ENCODE measurements at places on chromosomes 7 and 10.

DNA sequence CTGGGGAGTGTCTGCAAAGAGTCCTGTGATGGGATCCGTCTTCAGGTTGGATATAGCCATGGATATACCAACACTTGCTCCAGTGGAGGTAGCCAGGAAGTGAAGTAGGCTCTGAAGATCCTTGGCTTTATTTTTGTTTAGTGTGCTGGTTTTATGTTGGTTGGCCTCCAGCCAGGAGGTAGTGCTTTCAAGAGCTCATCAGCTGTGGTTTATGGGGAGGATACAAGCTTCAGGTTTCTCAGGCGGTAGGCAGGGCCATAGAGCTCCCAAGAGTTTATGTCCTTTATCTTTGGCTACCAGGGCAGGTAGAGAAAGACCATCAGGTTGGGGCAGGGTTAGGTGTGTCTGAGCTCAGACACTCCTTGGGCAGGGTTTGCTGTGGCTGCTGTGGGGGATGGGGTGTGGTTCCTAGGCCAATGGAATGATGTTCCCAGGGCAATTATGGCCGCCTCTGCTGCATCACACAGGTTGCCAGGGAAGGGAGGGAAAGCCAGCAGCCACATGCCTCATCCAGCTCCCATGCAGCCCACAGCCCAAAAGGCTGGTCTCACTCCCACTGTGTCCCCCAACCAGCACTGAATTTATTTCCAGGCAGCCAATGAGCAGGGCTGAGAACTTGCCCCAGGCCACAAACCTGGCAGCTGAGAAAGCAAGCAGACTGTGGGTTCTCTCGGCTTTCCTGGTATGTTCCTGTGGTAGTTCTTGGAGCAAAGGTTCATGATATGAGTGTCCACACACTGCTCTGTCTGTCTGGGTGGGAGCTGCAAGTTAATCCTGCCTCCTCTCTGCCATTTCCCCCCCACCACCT lies 67.0 kb upstream of the PRLHR start:
- no peak for DNase-seq

DNA sequence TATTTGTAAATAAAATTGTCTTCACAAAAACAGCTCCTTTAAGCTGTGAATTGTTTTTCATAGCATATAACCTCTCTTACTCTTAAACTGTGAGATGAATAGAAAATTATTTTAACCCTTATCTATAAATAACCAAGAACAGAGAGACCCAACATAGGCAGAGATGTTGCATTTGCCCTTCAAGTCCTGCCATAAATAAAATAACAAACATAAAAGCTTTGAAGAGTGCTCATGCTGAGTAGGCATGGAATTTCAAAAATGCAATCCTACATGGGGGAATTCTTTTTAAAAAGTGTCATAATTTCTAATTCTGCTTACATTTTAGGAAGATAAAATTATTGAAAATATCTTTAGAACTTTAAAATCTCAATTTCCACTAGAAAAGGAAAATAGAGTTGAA lies 124.1 kb upstream of the FERD3L start:
- DNase-seq: no peak

DNA sequence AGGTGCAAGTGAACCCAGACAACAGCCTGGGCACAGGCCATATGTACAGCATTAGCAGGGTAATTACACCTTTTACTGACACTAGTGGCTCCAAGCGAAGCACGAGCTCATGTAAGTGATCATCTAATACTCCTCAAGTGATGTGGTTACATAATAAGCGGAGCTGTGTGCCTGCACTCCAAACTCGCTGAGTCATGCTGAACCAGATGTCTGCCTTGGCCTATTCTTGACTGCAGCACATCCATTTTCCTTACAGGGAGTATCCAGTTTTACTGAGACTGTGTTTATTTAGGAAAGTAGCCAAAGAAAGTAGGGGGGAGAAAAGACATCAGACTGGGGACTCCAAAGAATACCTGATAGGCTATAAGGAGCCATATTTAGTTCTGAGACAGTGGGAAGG lies 90.1 kb downstream of the GRM3 start:
- no peak for DNase-seq

GRCh38 chr10:11687779-11688447 lies 54.3 kb upstream of the ECHDC3 start:
- no peak for DNase-seq

DNA sequence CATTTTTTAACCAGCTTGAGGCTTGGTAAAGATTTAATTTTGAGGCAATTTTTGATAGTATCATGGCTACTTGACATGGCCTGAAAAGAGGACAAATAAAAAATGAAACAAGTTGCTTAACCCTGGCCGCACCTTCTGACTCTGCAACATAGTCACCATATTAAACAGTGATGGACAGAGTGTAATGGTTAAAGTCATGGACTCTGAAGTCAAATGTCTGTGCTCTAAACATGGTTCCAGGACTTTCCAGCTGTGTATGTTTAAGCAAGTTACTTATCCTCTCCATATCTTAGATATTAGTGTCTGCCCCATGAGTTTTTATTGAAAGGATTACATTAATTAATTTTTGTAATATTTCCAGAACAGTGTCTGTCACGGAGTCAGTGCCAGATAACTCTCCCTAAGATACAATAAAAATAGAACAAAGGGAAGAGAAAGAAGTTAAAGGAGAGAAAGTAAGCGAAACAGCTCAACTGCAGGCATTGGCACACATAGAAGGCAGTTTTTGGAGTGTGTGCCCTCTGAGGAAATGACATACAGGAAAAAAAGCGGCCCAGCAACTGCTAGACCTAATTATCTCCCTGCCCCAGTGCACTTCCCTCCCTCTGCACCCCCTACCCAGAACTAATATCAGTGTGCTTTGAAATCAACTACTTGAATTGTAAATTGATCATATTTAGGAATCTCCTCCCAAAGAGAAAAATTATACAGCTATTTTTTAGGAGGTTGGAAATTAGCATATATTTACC lies 65.3 kb downstream of the MACC1 start:
- no peak for DNase-seq

- no peak for DNase-seq
Observed at GRCh38 chr7:112257073-112257472, 50.6 kb downstream of the ZNF277 start.

DNA sequence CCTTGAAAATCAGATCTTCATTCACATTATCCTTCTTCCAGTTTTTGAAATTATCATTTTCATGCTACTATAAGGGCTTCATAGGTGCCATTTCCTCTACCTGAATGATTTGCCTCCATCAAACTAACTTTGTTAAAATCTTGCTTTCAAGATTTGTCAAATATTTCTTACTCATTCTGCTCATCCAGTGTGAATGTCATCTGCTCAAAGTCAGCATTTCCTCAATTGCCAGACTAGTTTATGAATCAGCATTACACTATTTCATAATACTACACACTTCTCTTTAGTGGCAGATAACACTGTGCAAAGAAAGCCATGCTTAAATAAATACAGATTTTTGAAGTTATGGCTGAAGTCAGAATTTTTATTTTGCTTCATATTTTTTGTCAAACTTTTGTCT lies 21.3 kb upstream of the LIPF start:
- no peak for DNase-seq

DNA sequence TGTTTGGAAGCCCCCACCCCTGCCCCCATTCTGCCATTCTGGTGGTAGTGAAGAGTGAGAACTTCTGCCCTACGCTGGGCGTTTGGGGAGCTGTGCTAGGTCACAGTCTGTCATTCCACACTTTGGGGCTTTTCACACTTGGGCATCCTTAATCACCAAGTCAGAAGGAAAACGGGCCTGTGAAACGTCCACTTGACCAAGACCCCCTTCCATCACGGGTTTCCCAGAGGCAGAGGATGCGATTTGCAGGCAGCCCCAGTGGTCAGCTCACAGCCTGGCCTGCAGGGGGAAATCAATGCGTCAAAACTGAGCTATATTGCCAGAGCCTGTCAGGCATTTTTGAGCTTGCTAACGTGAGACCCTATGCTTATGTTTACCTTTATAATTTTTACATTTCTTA lies 663.3 kb upstream of the MGMT start:
- no peak for DNase-seq

DNA sequence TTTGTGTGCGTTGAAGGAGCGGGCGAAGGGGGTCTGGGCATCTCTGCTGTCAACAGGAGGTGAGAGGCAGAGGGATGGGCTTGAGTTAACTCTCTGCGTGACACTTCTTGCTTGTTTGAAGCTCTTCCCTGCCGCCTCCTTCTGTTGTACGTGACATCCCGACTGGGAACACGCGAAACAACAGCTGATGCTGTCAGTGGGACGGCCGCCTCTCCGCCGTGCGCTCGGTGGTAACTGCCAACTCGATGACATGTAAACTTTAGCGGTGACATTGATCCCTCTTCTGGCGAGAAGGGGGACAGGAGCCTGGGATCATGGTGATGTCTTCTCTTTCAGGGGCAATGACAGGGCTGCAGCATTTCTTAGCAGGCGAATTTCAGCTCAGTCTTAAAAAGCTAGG lies 394.5 kb downstream of the TYW1 start:
- no peak for DNase-seq

- no peak for DNase-seq
Observed at GRCh38 chr10:83612050-83612449, 527.3 kb upstream of the GHITM start.

DNA sequence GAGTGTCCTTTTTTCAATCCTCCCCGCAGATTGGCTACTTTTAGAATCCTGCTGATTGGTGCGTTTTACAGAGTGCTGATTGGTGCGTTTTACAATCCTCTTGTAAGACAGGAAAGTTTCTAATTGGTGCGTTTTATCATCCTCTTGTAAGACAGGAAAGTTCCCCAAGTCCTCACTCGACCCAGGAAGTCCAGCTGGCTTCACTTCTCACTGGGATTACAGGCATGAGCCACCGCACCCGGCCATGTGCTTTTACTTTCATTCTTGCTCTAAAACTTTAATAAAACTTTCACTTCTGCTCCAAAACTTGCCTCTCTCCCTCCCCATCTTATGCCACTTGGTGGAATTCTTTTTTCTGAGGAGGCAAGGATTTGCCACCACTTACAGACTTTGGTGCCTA lies 17.0 kb upstream of the WAPL start:
- DNase-seq: no peak

GRCh38 chr10:23337616-23338015 lies 7.0 kb downstream of the C10orf67 start:
- DNase-seq: no peak

DNA sequence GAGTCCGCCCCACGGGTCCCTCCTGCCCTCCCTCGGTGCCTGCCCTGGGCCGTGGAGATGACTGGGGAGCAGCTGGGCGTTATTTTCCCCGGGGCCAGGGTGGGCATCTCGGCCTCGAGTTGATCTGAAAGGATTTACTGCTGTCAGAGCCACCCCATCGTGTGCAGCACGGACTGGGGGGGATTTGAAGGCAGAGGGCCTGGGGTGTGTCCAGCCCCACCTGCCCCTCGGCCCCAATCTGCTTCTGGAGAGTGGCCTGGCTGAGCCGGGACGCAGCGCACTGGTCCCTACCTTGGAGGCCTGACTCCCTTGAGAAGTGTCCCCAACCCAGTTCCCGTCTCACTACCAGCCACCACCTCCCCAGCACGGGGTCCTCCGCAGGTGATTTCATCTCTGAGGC lies 24.2 kb upstream of the PFKFB3 start:
- no peak for DNase-seq
